ENCODE measurements at places on chromosomes 1 and 21.

DNA sequence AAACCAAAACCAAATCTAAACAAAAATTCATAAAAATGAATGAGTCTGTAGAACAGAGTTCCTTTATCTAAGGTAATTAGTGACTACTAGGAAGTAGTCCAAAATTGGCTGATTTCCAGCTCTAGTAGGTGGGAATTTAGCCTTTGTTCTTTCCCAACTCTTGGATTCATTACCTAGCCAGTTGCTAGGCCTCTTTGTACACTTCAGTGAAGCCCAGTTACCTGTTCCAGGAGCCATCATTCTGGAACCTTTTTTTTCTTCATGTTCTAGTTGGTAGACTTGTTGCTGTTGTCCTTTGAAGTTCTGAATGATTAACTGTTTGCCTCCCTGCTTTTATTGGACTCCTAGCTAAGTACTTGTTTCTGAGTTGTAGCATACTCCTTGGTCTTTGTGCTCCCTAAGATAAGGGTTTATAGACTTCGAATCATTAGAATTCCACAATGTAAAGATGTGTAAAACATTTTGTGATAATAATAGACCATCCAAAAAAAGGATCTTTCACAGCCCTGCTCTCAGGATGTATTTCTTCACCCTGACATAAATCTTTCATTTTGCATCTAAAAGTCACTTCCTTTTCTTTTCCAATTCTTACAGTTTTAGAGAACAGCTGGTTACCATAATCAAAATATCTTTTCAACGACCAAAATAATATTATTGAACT lies 9.8 kb downstream of the PLA2G4A start:
- no peak for DNase-seq

DNA sequence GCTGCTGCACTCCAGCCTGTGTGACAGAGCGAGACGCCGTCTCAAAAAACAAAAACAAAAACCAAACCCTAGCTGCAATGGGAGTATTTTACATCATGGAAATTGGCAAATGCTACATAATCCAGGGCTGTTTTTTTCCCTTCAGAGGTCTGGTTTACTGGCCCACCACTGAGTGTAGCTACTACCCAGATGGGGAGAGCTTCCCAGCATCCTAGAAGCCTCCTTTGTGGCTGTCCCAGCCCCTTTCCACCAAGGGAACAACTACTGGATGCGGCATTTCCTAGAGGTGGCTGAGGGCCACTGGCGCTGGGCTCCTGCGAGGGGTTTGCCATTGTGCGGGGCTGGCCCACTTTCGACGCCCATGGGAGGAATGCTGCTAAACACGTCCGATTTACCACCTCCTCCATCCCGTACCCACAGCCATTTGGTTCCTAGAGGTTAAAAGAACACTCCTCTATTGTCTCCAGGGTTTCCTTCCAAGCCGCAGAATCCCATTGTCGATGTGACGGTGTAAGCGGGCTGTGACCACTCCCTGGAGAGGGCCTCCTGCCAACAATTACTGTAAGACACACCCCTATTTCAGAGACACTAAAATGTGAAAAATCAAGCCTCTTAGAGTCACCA lies 55.4 kb downstream of the RUNX3 start:
- no peak for DNase-seq

DNA sequence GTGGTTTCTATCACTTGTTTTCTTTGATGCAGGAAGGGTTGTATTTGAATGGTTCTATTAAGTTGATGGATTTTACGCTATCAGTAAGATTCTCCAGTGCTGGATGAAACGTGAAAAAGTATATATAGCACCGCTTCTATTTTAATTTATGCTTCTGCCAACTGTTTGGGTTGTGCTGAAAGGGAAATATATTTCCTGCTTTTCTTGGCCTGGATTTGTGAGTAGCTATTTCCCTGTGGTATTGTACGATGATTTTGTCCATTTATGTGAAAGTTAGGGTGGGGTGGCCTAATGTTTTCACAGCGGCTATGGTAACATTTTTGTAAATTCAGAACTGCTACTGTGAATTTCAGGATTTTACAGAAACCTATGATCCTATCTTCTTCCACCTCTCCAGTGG lies 322 bp downstream of the C1orf162 start:
- no peak for DNase-seq

- no peak for DNase-seq
Observed at GRCh38 chr1:87840767-87841166, 512.1 kb downstream of the LMO4 start.

DNA sequence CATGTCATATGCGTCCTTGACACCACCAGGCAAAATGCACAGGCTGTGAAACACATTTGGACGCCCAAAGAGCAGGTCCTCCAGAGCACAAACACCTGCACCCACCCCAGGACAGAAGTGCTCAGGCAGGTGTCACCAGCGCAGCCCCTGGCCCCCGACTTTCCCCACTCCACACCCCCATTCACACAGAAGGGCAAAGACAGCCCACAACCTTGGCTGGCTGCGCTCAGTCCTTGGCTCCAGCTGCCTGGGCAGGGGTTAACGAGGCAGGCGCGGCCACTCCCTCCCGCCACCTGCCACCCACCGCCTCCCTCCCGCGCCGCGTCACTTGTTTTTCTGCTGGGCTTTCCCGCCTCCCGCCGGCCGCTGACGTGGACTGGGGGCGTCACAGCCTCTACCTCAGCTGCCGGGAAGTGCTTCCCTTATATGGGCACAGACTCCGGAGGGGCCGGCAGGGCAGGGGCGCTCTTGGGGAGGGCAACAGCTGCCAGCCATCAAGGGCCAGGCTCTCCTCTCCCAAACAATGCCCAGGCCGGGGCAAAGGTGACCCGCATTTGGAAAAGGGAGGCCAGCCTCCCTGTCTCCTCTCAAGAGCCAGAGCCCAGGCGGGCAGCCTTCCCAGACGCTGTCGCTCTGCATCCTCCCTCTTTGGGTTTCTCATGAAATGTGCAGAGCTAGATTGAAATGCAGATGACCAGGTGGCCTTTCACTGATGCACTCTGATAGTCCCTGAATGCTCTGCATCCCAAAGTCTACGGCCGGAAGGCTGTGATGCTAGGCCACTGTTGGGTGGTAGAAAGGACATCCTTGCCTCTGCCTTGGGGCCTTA lies 14.8 kb upstream of the BTG2 start:
- DNase-seq = peak; percentile 63

- DNase-seq = no peak
Observed at GRCh38 chr1:119868176-119868575, 28.1 kb downstream of the ADAM30 start.

DNA sequence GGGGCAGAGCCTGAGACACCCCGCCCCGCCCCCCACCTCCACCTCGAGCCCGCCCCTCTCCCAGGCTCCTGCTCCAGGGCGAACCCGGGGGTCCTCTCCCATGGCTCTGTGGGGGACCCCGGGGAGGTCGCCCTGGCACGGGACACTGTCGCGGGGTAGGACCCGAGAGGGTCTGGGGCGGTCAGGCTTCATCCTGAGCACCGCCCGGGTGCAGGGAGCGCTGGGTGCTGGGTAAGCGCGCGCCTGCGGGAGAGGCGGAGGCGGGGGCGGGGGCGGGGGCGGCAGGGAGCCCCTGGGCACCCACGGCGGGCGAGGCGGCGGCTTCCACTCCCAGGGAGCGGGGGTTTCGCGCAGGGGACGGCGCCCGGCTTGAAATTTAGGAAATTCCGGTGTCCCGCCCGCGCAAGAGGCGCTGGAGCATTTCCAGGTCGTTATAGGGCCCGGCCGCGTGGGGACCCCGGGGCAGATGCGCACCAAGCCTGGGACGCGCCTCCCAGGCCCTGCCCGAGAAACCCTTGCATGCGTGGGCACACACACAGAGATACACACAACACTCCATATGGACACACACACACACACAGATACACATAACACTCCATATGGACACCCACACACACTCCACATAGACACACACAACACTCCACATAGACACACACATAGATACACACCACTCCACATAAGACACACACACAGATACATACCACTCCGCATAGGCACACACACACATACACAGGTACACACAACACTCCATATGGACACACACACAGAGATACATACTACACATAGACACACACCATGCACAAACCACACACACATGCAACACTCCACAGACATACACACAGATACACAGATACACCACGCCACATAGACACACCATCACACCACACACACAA lies 48.7 kb upstream of the SLC19A1 start:
- no peak for DNase-seq

DNA sequence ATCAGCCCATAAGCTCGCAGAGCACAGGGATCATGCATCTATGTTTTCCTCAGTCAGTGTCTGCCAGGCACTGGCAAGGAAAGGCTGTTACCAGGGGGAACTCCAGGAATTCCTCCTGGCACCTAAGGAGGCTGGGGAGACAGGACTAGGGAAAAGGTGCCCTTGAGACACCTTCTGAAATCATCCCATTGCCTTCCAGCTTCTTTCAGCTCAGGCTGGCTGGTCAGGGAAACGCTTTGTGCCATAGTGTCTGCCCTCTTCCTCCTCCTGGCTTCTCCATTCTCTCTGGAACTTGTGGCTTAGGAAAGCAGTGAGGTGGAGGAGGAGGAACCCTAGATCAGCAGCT lies 13.8 kb downstream of the LMNA start:
- DNase-seq = no peak

DNA sequence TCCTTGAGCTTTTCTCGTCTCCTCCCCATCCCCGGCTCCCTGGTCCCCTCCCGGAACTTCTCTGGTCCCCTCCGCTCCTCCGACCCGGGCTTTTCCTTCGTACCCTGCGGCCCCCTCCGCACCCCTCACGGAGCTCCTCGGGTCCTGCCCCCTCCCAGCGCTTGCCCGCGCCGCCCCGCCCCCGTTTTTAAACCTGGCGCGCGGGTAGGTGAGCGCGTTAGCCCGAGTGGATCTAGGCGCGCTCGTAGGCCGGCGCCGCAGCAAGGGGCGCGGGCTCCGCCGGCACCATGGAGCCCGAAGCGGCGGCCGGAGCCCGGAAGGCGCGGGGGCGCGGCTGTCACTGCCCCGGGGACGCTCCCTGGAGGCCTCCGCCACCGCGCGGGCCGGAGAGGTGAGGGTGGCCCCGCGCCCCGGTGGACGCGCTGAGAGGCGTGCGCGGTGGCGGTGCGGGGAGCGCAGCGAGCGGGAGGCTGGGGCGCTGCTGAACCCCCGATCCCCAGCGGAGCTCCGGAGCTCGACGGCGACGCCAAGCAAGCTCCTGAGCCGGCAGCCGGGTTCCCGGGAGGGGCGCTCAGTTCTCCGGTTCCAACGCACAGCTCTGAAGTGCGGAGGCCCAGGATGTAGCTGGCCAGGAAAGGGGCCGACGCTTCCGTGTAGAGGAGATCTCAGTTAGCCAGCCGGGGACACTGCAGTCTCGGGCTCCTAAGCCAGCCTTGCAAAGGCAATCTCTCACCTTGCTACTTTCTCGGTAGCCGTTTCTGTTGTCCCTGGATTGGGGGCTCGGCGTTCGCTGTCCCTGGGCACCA lies at the start of gene RIPPLY3:
RIPPLY3 (plus strand) TSS at position 217 of the 806 bp plus-strand sequence; CDS start at position 288, 71 bp downstream.
- DNase-seq = peak; percentile 54

GRCh38 chr1:216224233-216224632 lies 199.0 kb downstream of the USH2A start:
- no peak for DNase-seq

GRCh38 chr1:3066250-3066711 lies 2.7 kb upstream of the PRDM16 start:
- no peak for DNase-seq

GRCh38 chr1:226181996-226182714 lies 4.4 kb downstream of the ACBD3 start:
- peak; percentile 71 for DNase-seq

DNA sequence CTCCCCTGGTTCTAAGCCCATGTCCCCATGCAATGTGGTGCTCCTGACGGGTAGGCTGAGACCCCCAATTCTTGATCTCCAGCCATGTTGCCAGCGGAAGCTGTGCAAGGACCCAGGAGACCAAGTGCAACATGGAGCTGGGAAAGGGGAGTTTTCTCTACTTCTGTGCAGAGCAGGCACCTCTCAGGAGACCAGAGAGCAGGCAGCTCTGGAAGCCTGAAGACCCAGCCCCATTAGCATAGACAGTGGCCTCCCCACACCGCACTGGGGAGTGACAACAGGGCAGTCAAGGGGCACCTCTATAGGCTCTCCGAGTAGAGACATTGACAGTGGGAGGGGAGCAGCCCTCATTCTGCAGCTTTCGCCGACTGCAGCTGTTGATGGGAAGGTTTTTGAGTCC lies 410.2 kb downstream of the MATN1 start:
- DNase-seq = no peak
